Activated CD4-positive, alpha-beta T cell treated with anti-CD3 and anti-CD28 coated beads, Interleukin-2, amount 50 U/mL, for 24 hours (primary cell): ENCODE measurements at places on chromosomes 13 and 19.

DNA sequence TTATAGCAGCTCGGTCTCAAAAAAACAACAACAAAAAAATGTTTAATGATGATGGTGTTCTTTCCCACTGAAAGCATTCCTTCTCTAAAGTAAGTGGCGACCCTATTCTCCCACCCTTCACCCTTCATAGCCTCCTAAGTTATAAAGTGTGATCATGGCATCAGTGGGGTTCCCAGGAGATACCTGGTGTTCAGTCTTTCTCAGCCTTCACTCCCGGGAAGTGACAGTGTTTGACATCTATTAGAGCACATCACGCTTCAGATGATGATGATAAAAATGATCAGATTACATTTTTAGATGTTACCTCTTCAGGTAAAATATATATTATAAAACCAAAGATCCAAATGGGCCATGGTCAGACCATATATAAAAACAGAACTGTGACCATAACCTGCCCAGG lies 51.0 kb downstream of the TGDS start:
- no peak for DNase-seq

DNA sequence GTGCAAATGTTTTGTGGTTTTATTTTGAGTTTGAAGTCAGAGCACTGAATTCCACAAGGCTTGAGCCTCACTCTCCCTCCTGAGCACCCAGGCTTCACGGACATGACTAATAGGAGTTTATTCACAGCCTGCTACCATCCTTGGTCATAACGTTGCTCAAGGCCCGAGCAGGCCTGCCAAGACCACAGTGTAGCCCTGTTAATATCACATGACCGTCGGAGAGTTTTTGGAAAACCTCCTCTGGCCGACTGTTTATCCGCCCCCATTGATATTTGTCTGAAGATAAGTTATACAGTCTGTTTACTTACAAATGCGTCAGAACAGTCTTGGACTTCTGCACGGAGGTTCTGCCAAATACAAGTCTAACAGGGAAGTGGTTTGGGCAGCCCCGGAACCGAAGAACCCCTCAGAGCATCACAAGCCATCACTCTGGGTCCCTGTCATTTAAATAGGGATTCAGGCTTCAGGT lies 89.9 kb downstream of the COL4A2 start:
- no peak for DNase-seq

DNA sequence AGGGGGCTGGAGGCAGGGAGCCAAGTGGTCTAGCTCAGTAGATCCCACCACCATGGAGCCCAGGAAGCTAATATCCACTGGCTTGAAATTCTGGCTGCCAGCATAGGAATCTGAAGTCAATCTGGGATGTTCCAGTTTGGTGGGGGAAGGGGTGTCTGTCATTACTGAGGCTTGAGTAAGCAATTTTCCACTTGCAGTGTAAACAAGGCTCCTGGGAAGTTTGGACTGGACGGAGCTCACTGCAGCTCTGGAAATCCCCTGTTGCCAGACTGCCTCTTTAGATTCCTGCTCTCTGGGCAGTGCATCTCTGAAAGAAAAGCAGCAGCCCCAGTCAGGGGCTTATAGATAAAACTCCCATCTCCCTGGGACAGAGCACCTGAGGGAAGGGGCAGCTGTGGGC lies 349.2 kb upstream of the KLHL1 start:
- DNase-seq: no peak

DNA sequence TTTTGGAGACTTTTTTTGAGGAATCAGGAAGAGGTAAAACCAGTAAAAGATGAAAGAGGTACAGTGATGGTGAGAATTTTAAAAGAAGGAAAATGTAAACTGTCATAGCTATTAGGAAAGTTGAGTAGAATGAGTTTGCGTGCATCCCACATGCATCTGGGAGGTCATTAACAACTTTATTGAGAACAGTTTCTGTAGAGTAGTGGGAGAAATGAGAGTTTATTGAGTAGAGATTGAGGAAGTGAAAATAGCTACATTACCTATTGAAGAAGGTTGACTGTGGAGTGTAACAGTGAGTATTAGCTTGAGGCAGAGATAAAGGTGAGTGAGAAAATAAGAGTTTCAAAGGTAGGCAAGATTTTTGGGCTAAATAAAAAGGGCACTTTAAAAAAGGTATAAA lies 38.7 kb downstream of the BRCA2 start:
- DNase-seq: no peak

GRCh38 chr19:3730457-3730958 lies 22.3 kb downstream of the TJP3 start:
- DNase-seq: no peak

- DNase-seq: no peak
Measured at GRCh38 chr19:35552534-35553384, 7.3 kb downstream of the TMEM147 start.

GRCh38 chr13:33101835-33102234 lies 85.6 kb downstream of the KL start:
- no peak for DNase-seq

DNA sequence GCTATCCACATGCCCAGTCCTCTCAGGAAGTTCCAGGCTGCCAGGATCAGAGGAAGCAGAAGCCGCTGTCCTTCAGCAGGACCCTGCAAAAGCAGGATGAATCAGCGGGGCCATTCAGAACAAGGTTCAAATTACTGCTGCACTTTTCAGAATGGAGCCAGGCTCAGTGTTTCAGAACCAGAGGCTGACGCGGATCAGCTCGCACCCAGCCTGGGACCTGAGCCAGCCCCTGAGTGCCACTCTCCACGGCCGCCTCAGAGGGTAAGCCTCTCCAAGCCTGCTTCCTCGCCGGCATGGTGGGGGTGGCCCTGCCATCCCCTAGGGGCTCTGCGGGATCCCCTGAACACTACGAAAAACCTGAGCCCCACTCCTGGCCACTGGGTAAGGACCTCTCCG lies 24.7 kb downstream of the RASA3 start:
- no peak for DNase-seq

DNA sequence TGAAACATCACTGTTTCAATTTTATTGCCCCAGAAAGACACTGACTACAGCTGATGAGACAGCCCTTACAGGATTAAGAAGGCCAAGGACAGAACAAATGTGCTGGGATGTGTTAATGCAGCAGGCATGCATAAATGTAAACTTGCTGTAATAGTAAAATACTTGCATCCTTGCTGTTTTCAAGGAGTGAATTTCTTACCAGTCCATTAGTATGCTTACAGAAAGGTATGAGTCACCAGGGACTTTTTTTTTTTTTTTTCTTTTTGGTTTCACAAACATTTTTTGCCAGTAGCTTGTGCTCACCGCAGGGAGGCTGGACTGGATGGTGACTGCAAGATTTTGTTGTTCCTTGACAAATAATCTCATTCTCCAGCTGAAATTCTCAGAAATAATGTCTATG lies 55.1 kb downstream of the GPR180 start:
- DNase-seq: no peak

DNA sequence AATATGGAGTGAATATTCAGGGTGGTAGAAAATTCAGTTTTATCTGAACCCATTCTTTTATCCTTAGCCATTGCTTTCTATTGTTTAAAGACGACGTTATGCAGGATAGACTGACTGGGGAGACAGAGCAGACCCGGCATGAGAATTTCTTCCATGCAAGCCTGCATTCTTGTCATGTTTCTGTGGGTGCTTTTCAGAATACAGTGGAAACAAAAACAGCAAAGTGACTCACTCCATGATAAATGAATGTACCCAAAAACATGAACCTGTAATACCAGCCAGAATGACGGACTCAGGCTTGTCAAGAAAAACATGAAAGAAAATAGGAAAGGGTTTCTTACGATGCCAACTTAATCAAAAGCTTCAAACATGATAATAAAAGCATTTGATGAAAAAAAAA lies 924.0 kb downstream of the EFNB2 start:
- no peak for DNase-seq
